ENCODE measurements at places on chromosomes 2 and 18.

GRCh38 chr2:143787674-143788073 is 658.5 kb downstream of the ARHGAP15 start:
- DNase-seq, result no peak

DNA sequence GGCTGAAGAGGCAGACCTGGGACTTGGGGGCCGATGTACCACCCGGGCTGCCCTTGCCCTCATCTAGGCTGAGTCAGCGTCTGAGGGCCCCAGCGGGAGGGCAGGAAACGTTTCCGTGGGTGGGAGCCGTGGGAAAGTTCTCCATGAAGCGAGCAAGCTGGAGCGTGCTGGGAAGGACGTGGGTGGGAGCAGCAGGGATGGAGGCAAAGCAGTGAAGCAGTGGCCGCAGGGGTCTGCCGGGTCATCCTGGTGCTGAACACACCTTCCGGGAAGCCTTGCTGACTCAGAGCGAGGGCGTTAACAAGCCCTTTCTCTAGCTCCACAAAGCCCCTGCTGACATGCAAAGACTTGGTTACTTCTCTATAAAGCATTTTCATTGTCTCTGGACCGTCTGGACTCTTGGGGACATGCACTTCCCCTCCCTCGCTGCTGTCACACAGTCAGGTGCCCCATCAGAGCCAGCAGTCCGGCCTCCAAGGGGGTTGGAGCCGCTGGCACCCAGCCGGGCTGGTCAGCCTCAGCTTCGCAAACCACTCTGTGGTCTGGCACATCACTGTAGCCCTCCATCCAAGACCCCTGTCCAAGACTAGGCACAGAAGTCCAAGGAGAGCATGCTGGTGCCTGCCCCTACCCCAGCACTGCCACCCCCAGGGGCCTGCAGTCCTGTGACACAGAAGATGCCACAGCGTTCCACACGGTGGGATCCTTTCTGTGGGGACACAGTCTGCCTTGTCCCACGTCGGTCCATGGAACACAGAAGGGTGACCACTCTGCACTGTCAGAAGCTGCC is 115.1 kb upstream of the GPC1 start:
- no peak for DNase-seq

DNA sequence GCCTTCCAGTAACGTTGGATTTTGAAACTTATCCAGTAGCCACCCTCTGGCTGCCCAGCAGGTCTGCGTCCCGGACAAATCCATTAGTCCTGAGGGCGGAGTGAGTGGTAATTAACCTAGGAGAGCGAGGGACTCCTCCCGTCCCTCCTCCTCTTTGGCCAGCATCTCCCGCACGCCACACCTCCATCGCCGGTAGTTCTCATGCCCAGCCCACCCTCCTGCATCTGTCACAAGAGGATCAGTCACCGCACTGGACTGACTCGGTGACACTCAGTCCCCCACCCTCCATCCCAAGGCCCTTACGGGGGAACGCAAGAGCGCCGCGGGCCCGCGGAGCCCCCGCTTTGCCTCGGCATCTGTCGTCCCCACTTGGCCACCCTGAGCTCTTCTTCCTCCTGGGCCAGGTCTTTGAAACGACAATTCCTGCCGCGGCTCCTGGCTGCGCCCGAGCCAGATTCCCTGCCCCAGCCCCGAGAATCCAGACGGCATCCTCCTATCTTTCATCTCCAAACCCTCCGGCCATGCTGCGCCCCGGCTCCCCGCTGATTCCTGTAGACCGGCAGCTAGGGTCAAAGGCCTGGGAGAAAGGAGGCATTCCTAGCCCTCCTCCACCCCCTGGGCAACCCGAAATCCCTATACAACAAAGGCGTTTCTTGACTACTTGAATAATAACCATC is 77.5 kb downstream of the EIF2AK3 start:
- DNase-seq, result no peak

- no peak for DNase-seq
Observed at GRCh38 chr2:74142340-74142739, 5.4 kb downstream of the BOLA3 start.

All from omental fat pad (tissue), 4 donors.